CMK (cell line): ENCODE measurements at places on chromosomes 12 and 14.

GRCh38 chr14:67574156-67574555, 25.9 kb downstream of the PIGH start:
- no peak for DNase-seq

DNA sequence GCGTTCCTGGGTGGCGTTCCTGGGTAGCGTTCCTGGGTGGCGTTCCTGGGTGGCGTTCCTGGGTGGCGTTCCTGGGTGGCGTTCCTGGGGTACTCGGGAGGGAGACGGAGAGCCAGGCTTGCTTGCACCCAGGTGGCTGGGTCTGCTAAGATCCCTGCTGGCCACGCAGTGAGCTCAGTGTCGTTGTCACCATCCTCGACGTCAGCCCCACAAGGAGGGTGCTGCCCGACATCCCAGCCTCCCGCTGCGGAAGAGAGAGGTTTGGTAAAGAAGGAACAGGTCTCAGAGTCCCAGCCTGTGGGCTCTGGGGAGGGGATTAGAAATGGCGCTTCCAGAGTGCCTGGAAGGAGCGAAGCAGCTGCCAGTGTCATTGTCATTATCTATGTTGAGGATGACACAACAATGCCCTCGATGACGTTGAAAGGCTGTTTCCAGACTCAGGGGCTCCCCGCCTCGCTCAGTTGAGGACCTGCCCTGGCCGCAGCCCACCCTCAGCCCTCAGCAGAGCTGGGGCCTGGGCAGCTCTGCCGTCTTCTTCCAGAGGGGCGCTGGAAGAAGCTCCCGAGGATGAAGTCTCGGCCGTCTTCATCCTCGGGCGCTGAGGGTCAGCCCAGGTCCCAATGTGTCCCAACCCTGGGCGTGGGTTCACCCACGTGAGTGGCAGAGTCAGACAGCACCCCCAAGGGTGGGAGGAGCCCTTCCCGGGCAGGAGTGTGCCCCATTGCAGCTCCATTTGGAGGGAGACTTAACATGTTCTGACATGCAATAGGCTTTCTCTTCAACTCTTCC, 328.8 kb downstream of the ADGRD1 start:
- no peak for DNase-seq

DNA sequence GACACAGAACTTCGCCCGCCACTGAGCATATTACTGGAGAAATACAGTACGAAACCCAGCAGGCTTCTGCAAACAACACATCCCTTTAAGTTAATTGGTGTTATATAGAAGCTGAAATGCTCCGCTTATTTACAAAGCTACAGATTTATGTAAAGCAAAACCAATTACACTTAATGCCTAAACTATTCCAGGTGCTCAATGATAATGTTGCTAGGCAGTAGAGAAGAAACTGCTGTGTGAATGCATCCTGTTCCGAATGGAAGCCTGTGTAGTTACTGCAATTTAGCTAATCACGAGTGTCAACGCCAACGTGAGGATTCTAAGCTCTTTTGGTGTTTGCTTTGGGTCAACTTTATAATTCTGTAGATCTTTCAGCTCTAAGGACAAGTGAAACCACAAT, 89.8 kb downstream of the SLC15A5 start:
- DNase-seq = no peak

DNA sequence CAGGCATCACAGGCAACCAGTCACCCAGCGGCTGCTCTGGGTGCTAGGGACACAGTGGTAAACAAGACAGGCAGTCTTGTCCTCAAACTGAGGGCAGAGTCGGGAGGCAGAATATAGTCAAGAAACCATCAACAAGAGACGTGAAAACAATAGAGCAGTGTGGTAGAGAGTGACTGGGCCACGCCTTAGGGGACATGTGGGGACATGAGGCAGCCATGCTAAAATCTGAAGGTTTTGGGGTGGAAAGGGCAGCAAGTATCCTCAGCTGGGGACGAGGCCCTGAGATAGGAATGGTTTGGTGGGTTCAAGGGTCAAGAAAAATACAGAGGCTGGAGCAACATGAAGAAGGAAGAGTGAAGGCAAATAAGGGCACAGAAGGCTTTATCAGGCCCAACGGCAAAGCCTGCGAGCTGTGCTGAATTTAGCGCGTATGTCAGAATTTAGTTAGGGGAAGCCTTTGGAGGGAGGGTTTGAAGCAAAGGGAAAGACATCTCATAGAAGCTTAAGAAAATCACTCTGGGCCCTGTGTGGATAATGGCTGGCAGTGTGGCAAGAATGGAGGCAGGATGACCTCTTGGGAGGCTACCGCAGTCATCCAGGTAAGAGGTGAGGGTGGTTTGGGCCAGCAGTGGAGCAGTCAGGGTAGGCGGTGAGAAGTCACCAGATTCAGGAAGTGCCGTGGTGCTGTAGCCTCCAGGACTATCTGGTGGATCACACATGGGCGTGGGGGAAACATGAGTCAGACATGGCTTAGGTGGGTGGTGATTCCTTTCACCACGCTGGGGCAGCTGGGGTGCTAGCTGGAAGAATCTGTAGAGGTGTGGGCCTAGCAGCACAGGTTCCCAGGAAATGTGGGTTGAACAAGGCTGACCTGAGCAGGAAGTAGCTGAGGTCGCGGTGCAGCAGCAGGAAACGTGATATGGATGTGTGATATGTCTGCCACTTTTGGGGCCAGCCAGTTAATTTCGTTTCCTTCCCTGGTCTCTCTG, 3.0 kb downstream of the EVL start:
- no peak for DNase-seq

- DNase-seq = no peak
These were observed 151.3 kb downstream of the BCL11B start for GRCh38 chr14:99120526-99121318.

GRCh38 chr12:32021346-32021773, 62.1 kb downstream of the RESF1 start:
- no peak for DNase-seq

DNA sequence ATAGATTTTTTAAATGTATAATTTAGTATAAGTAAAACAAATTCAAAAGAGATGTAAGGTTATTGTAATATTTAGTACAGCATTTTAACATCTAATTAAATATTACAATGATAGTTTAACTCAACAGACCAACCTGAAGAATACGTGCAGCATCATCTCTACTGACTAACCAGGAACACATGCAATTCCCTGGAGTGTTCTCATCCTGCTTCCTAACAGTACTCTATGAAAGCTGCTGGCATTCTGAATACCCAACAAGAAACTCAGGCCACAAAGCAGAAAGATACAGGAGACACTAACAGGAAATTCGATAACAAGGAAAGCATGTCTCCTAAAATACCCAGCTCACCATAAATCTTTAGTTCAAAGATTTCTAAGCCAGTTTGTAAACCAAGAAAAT, 58.3 kb downstream of the CEP83 start:
- no peak for DNase-seq

GRCh38 chr12:51424662-51425539, at the start of gene SLC4A8:
Gene SLC4A8 (plus strand): TSS chr12:51424831. CDS start chr12:51424988, 157 bp downstream.
- DNase-seq = peak; percentile 60

- DNase-seq = no peak
These were observed 7.8 kb upstream of the KRT72 start for GRCh38 chr12:52608826-52609630.
